ENCODE measurements at places on chromosomes 4 and X. TPM values are rescaled to one million over a fixed set of nuclear protein-coding genes. Genes with fewer than 3 reads are reported as not detected.

The GC gene
- total RNA-seq: not detected

The CLDN34 gene
- total RNA-seq: not detected

The HMX1 gene
- total RNA-seq: 0.16 TPM

The RTL5 gene
- total RNA-seq: 1.9 TPM

The MGAT4D gene
- not detected for total RNA-seq

The BMP15 gene
- not detected for total RNA-seq

The PPEF1 gene
- total RNA-seq: 1.3 TPM

The CLCN4 gene
- 3.6 TPM for total RNA-seq
